HT1080 (cell line): ENCODE measurements at places on chromosomes 3 and 15. TPM values are rescaled to one million over a fixed set of nuclear protein-coding genes. Genes with fewer than 3 reads are reported as not detected.

- DNase-seq, result no peak
These were observed 55.1 kb downstream of the EXOG start for GRCh38 chr3:38551026-38551832.

GRCh38 chr3:194816748-194817591 lies 131.3 kb downstream of the FAM43A start:
- DNase-seq, result no peak

DNA sequence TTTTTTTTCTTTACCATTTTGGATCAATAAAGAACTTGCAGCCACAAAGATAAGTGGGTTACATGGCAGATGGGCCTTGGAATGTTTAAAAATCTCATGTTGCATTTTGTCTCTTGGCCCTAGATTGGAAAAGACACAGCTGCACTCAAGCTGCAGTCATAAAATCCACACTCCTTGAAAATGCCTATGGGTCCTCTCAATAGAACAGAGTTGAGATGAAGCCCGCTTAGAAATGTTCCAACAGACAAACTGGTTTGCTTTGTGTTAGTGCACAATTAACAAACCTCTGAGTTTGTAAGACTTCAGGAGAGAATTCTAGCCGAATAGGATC lies 401.2 kb upstream of the CDIN1 start:
- no peak for DNase-seq

GRCh38 chr15:64634576-64635498 lies 140.6 kb downstream of the RBPMS2 start:
- peak; percentile 44 for DNase-seq

GRCh38 chr3:120450600-120451271 lies at the start of gene FSTL1:
Gene FSTL1, minus strand, starts transcription at chr3:120450992. Its CDS starts 246 bp downstream, at chr3:120450746.
- peak; percentile 55 for DNase-seq

- DNase-seq, result no peak
These were observed 284.0 kb upstream of the TBL1XR1 start for GRCh38 chr3:177481329-177481728.

DNA sequence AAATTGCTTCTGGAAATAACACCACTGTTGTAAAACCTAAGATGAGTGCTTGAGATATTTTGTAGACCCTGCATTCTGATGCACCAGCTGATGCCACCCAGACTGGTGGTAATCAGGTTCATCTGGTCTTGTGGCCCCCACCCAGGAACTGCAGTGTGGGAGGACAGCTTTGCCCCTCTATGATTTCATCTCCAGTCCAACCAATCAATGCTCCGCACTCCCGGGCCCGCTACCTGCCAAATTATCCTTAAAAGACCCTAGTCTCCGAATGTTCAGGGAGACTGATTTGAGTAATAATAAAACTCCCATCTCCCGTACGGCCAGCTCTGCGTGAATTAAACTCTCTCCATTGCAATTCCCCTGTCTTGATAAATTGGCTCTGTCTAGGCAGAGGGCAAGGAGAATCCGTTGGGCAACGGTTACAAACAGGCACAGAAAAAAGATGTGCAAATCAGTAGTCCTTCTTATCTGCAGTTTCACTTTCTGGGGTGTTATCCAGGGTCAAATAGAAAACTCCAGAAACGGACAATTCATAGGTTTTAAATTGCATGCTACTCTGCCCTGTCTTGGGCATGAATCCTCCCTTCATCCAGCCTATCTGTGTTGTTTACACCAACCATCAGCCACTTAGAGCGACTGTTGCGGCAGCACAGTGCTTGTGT lies 29.2 kb upstream of the TRPM1 start:
- no peak for DNase-seq

DNA sequence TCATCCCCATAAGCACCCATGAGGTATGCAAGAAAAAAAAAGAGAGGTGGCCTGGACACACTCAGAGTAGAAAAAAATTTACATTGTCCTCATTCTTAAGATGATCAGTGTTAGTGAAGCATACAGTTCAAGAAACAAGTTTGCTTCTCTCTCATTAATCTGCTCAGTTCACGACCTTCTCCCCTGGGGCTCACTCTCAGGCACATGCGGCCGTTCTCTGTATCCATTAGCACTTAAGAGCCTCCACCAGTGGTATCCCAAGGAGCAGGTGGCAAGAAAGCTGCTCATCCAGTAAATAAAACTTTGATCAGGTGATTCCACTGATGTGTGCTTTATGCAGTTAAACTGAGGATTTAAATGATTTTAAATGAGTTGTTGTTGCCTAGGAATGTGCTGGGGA lies 57.4 kb downstream of the ARHGAP31 start:
- DNase-seq, result no peak

DNA sequence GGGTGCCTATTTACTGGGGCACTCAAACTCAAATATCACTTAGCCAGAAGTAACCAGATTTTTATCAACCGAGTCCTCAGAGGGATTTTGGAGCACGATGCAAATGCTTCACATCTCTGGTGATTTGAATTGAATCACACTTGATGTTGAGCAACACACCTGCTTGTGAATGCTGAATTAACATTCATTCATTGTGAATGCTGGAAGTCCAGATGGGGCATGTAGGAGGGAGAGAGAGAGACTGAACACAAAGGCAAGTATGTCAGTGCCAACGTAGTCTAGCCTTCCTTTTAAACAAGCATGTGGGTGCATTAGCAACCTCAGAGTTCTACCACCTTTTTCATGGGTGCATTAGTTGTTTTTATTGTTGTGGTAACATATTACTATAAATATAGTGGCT lies 156.2 kb downstream of the ADAMTSL3 start:
- DNase-seq, result no peak

DNA sequence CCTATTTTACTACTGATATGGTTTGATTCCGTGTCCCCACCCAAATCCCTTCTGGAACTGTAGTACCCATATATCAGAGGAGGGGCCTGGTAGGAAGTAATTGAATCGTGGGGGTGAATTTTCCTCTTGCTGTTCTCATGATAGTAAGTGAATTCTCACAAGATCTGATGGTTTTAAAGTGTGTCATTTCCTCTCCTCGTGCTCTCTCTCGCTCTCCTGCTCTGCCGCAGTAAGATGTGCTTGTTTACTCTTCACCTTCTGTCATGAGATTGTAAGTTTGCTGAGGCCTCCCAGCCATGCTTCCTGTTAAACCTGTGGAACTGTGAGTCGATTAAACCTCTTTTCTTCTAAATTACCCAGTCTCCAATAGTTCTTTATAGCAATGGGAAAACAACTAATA lies 81.2 kb upstream of the ZBTB20 start:
- peak; percentile 46 for DNase-seq

GRCh38 chr3:181311186-181311585 lies 321.6 kb upstream of the DNAJC19 start:
- DNase-seq, result no peak

DNA sequence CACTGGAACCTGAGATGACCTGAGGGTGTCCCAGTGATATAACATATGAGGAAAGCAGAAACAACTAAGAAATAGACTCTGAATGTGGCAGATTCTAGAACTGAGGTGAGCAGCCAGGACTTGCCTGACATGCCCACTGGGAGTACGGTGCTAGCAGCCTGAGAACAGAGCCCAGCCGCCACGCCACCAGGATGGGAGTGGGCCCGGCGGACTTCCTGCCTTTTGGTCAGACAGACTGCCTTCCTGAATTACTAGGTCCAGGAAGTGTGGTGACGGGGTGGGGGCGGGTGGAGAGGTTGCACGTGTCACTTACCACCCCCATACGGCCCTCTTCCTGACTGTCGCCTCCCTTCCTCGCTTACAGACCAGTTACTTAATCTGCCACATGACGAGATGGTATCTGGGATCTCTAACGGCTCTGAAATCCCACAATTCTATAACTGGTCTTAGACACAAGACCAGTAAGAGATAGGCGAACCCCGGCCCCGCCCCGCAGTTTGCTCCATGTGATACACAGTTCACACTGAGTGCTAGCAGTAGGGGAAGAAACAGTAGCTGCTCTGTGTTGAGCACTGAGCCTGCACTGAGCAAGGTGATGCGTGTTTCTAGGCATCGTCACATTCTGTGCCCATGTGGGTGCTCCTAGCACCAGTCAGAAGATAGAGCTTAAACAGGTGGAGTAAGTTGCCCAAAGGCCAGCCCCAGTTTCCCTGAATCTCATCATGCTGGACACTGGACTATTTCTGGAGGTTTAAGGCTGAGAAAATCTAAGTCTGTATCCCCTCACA lies 95.7 kb downstream of the CPN2 start:
- DNase-seq, result peak; percentile 53

- DNase-seq, result no peak
These were observed 8.9 kb downstream of the RNF7 start for GRCh38 chr3:141746962-141747361.

DNA sequence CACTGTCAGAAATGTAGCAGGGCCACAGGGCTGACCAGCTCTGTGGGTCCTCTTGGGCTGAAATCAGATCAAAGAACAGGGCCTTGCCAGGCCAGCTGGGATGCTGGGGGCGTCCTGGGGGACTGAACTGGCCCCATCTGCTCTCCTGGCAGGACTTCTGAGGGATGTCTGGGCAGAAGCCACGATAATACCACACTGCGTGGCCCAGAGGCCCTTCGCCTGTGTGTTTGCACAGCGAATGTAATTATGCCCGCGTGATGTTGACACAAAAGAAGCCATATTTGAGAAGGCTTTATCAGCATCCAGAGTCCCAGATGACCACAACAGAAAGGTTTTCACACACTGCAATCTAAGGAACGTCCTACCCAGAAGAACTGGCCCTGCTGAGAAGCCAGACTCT lies 174.0 kb downstream of the RAB11A start:
- DNase-seq, result no peak

DNA sequence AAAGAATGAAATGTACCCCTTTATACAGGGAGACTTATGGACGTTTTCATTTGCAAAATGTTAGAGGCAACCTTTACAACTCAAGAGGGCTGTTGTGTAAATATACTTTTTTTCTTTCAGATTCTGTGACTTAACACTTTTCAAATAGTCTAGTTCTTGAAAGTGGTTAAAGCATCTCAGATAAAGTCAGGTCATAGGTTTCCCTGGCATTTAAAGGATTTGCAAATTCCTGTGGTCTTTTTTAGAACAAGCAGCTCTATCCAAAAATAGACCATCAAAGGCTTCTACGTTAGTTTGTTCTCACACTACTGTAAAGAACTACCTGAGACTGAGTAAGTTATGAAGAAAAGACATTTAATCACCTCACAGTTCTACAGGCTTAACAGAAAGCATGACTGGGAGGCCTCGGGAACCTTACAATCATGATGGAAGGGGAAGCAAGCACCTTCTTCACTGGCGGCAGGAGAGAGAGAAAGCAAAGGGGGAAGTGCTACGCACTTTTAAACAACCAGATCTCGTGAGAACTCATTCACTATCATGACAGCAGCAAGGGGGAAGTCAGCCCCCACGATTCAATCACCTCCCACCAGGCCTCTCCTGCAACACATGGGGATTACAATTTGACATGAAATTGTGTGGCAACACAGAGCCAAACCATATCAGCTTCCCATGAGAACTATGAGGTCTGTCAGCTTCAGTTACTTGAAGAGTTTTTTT lies 23.3 kb upstream of the GABRR3 start:
- no peak for DNase-seq

GRCh38 chr15:93152360-93152759 lies 63.3 kb upstream of the RGMA start:
- DNase-seq, result no peak

- peak; percentile 78 for DNase-seq
These were observed 562.3 kb downstream of the MCTP2 start for GRCh38 chr15:94793641-94794040.

DNA sequence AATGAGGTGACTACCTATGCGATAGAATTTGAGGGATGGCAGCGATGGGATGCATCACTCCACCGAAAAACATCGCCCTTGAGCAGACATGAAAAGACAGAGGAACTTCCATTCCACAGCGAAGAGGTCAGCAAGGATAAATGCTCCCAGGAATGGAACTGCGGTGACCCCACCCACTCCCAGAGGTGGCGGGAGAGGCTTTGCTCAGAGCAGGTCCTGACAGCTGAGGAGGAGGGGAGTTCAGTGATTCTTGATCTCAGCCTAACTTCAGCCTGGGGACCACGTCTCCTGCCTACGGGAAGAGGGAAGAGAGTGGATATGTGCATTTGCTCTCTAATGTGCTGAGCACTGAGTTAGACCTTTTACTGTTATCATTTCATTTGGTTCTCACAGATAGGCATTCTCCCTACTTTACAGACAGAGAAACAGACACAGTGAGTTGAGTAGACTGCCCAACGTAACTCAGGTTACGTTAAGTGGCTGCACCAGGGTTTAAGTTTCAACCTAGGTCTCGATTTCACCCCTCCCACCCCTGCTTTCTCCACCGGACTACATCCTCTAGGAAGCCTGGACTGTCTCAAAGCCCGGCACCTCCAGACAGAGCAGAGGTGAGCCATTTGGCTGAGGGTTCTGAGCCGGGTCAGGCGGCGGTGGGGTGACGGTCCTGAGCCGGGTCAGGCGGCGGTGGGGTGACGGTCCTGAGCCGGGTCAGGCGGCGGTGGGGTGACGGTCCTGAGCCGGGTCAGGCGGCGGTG lies 170.0 kb downstream of the RAB11A start:
- DNase-seq, result no peak

Gene THRB
- 0.69 and 1.3 TPM in 2 replicates for total RNA-seq

Gene LMAN1L
- total RNA-seq, result 0.05 TPM in 1 of 2 replicates, not detected in the other

Gene CKMT1A
- 0.26 TPM in 1 of 2 replicates, not detected in the other for total RNA-seq

Gene KNL1
- total RNA-seq, result 27.0 and 27.3 TPM in 2 replicates

Gene C3orf52
- 19.4 and 21.5 TPM in 2 replicates for total RNA-seq

Gene TRH
- not detected in 2 replicates for total RNA-seq

Gene SLC30A4
- 0.80 and 1.4 TPM in 2 replicates for total RNA-seq

Gene IL17RE
- 0.66 TPM in 1 of 2 replicates, not detected in the other for total RNA-seq

Gene OXTR
- total RNA-seq, result 1.5 and 2.6 TPM in 2 replicates

Gene MORC1
- total RNA-seq, result 0.11 TPM in 1 of 2 replicates, not detected in the other

Gene PROK2
- total RNA-seq, result not detected in 2 replicates

Gene TMCO5A
- total RNA-seq, result not detected in 2 replicates

Gene SLC12A1
- not detected in 2 replicates for total RNA-seq
